Activated CD4-positive, alpha-beta T cell treated with anti-CD3 and anti-CD28 coated beads, Interleukin-2, amount 10 ng/mL, durations not matched to agents 24 days and 14 days (primary cell): ENCODE measurements at places on chromosomes 7 and 10. TPM values are rescaled to one million over a fixed set of nuclear protein-coding genes. Genes with fewer than 3 reads are reported as not detected.

DNA sequence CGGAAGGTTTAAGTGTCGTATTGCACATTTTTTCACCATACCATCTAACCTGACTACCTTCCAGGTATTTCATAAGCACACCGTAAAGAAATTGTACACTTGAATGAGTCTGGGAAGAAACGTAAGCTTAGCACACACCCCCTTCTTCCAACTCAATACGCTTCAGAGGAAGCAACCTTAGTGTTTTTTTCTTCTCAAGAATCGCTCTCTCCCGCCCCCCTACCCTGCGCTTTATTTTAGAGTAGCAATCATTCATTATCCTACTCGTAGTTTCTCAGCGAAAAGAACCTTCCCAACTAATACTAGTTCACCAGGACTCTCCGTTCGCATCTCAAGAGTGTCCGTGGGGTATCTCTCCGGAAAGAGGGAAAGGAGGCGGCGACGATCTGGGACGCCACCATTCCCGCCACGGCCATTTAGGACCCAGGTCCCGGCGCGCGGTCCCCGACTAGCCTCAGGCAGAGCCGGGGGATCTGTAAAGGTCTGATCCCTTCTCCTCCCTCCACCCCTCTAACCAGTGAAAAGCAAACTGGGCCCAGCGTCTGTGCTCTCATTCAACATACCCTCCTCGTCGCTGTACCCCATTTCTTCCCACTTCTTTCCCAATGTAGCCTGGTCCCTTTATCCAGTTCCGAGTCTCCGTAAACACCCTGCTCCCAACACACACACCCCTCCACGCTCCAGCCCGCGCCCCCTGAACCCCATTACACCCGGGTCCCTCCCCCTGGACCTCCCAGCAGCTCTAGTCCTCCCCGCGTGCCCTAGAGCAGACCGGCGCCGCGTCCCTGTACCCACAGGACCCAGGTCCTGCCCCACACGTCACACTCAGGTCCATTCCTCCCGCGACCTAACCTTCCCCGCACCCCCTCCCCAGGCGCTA, 16.0 kb downstream of the MYOZ1 start:
- no peak for DNase-seq

The ZNF736 gene
- total RNA-seq: 18.7 and 22.6 TPM in 2 replicates

The SH2D4B gene
- total RNA-seq: 0.19 and 0.23 TPM in 2 replicates

GRCh38 chr10:88418871-88419270, 164.2 kb downstream of the RNLS start:
- no peak for DNase-seq

DNA sequence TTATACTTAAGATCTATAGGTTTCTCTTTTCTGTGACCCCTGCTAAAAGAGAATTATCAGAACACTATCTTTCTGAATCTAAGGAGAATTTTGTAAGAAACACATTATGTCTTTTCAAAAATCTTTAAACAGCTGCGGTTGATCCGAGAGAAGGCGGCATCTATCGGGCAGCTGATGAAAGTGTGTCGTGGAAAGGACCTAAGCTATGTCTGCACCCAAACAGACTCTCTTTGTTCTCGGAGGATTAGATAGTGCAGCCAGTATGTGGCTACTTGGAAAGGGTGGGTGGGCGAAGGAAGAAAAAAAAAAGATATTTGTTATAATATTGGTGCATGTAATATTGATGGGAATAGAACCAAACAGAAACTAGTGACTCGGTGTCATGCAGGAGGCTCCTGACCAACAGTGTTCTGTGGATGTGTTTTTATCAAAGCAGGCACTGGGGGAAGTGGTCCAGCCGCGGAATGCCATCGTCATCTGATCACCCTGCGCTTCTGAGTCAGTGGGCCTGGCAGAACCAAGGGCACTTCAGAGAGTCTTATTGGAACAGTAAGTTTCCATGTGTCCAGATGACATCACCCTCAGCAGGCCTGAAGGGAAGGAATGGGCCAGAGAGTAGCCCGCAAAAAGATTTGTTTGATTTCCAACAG, 509.7 kb upstream of the AKR1E2 start:
- no peak for DNase-seq

The GIMAP7 gene
- 40.5 and 45.0 TPM in 2 replicates for total RNA-seq

The SEMA3E gene
- total RNA-seq: not detected in 2 replicates

- DNase-seq: no peak
Measured at GRCh38 chr10:69439813-69440506, 11.3 kb upstream of the TSPAN15 start.

DNA sequence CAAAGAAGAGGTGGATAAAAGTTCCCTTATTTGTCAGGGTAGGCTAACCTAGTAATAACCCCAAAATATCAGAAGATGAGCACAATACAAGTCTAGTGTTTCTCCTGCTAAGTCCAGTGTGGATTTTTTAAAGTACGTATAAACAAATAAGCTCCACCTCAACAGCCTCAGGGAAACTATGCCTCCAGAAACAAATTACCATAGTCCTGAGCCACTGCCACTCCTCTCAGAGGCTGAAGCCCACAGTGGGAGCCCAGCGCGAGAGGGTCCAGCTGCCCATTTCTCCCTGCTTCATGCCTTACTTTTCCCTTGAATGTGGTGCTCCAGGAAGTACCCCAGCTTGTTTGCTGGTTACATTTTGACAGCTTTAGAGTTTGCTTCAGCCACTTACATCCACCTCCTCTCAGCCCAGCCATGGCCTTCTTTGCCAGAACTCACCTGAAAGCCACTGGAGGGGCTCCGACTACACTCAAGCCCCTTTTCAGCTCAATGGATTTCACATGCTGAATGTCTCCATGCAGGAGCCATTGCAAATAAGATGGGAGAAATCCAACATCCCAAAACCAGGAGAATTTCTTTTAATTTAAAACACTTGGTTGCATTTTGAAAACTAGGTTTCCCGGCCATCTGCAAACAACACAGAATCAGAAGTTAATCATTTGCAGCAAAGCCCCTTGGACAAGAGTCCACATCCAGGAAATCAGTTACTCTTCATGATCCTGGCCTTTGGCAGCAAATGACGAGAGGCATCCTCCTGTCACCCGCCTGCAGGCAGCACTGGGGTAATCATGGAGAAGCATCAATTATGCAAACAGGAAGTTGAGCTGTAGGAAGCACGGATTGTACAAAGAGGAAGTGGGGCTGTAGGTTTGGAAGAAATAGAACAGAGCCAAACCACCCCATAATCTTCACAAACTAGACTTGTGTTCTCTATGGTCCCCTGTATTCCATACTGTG, 138.1 kb downstream of the HERPUD2 start:
- DNase-seq: no peak

The WDR86 gene
- not detected in 2 replicates for total RNA-seq

- no peak for DNase-seq
Measured at GRCh38 chr10:49365275-49365674, 30.6 kb downstream of the DRGX start.

DNA sequence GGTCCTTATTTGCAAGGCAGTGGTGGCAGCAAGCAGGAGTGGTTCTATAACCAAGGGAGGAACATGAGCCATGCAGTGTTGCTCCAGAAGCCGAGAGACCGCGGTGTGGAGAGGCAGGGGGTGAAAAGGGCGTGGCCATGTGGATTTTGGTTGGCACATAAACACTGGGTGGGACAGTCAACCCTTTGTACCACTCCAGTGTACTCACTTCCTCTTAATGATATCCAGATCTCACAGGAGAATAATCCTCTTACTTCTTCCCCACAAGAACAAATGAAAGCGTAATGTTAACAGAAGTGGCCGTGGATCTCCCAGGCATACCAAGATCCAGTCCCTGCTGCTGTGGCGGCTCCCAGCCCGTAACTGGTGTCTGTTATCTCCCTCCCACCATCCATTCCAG, 42.4 kb downstream of the XRCC2 start:
- no peak for DNase-seq

The CUBN gene
- total RNA-seq: 0.07 and 0.40 TPM in 2 replicates

The FANK1 gene
- 0.38 TPM in 1 of 2 replicates, not detected in the other for total RNA-seq

The FOXI2 gene
- total RNA-seq: not detected in 2 replicates

GRCh38 chr10:8053446-8054243, 843 bp upstream of the GATA3 start:
- peak; percentile 98 for DNase-seq

- no peak for DNase-seq
Measured at GRCh38 chr10:77825965-77826364, 100.6 kb downstream of the DLG5 start.
